ENCODE measurements at places on chromosomes 7 and 10.

DNA sequence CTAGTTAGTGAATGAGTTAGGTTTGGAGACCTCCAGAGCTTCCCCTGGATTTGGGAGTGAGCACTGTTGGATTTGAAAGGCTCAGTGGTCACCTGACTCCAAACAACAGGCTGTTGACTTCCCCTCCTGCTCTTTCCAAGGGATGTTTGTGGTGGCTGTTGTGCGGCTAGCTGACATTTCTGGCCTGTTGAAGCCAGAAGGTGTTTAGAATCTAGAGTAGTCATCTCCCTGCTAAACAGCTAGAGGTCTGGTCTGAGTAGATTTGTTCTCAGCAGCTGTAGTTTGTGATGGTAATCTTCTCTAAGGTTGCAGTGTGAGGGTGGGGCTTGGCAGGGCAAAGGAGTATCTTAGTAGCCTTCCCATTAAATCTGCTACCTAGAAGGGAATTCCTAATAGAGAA lies 30.1 kb downstream of the BPGM start:
- no peak for DNase-seq

- DNase-seq, result no peak
Observed at GRCh38 chr10:27153329-27153728, 855 bp downstream of the YME1L1 start.

DNA sequence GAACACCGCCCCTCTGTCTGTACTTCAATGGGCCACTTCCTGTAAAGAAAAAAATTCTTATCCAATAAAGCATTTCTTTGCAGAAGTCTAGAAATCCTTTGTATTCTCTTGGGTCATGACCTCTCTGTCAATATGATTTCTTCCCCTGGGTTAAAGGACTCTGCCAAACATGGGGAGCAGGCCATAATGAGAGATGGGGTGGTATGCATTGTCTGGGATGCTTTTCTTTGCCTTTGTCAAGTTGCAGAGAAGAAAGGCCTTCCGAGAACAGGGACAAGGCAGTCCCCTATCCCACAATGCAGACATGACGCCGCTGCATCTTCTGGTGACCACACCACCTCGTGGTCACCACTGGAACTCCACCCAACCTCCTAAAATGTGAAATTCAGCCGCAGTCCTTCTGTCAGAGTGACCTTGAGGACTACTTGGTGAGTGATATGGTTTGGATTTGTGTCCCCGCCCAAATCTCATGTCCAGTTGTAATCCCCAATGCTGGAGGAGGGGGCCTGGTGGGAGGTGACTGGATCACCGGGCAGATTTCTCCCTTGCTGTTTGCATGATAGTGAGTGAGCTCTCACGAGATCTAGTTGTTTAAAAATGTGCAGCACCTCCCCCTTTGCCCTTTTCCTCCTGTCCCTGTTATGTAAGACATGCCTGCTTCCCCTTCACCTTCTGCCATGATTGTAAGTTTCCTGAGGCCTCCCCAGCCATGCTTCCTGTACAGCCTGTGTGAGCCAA lies 15.2 kb upstream of the FRMPD2 start:
- DNase-seq, result peak; percentile 37

DNA sequence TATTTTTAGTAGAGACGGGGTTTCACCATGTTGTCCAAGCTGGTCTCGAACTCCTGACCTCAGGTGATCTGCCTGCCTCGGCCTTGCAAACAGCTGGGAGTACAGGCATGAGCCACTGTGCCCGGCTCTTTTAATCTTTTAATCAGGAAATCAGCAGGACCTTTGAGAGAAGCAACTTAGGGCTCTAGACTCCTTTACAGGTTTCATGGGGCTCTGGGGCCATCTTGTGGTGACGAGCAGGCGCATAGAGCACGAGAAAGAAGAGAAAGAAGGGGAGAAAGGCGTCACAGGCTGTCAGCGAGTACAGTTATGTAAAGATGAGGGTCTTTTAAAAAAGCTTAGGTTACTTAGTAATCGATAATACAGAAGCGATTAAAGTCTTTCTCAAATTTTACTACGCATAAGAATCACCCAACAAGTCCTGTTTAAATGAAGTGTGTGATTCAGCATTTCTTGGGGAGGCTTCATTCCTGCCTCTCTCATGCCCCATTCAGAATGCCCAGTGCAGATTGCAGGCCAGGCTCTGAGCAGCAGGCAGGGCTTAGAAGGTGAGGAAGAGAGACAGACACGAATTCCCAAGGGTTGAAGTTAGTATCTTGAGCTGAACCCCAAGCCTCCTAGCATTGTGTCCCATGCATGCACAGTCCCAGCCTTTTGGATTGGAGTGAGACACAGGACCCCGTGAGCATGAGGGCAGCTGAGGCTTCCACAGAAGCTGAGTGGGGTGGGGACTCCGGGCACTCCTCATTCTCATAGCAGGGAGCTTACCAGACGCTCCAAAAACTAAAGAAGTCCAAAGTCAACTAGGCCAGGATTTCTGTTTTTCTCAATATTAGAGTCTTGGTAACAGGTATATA lies 23.6 kb upstream of the PFKP start:
- peak; percentile 84 for DNase-seq

- DNase-seq, result peak; percentile 49
Observed at GRCh38 chr7:90384433-90384832, 18.8 kb upstream of the CLDN12 start.

GRCh38 chr10:29239569-29240472 lies 49.0 kb upstream of the LYZL1 start:
- DNase-seq, result peak; percentile 20

DNA sequence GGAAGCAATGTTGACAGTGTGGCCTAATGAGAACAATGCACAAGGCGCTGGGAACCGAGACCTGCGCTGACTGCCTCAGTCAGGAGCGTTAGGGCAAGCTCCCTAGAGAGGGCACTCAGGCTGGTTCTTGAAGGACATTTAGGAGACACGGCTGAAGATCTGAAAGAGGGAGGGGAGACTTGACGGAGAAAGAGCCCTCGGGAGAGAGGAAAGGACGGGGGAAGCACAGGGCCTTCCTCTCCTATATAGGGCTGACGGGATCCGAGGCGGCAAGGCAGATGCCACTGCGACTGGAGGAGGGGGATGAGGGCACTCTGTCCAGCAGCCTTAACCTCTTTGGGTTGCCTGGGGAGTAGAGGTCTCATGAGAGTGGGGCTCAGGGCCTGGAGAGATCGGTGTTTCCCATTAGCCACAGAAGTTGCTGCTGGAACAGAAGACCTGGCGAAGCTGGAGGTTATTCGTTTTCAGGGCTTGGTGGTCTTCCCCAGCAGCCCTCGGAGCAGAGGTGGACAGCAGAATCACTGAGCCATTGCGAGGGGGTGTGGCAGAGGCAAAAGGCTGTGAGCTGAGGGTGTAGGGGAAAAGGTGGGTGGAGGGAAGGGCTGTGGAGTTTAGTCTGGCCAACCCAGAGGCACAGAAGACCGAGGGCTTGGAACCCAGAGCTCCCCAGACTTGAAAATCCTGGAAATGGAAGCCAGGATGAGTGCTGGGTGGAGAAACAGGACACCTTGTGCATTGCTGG lies 36.0 kb downstream of the CLEC2L start:
- DNase-seq, result no peak

- DNase-seq, result peak; percentile 98
Observed at GRCh38 chr7:1536743-1537534, 6.4 kb downstream of the MAFK start.

DNA sequence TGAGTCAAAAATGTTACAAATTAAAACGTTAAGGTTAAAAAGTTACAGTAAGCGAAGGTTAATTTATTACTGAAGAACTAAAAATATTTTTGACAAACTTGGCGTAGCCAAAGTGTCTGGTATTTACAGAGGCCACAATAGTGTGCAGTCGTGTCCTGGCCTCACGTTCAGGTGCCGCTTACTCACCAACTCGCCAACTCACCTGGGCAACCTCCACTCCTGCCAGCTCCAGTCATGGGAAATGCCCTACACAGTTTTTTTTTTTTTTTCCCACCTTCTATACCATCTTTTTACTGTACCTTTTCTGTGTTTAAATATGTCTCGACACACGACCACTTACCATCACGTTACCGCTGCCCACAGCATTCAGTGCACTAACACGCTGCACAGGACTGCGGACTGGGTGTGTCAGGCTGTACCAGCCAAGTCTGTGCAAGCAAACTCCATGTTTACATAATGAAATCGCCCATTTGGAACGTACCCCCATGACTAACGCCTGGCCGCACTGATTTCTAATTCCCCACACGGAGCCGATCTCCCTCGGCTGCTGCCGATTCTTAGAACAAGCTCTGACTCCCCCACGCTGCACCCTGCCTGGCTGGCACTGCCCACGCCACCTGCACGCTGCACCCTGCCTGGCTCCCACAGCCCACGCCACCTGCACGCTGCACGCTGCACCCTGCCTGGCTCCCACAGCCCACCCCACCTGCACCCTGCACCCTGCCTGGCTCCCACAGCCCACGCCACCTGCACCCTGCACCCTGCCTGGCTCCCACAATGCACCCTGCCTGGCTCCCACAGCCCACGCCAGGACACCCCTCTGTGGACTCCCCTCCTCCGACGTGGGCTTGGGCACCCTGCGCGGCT lies 203.1 kb downstream of the ZMYND11 start:
- no peak for DNase-seq

GRCh38 chr10:132481690-132482089 lies 55.9 kb upstream of the INPP5A start:
- DNase-seq, result no peak

DNA sequence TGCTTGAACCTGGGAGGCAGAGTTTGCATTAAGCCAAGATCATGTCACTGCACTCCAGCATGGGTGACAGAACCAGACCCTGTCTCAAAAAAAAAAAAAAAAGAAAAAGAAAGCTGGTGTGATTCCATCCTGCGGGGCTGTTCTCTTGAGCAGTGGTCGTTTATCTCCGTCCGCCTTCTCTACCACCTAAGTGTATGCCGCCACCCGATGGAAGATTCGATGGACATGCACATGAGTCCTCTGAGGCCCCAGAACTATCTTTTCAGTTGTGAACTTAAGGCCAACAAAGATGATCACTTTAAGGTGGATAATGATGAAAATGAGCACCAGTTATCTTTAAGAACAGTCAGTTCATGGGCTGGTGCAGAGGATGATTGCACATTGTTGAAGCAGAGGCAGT lies 65.7 kb downstream of the ABRAXAS2 start:
- DNase-seq, result no peak

DNA sequence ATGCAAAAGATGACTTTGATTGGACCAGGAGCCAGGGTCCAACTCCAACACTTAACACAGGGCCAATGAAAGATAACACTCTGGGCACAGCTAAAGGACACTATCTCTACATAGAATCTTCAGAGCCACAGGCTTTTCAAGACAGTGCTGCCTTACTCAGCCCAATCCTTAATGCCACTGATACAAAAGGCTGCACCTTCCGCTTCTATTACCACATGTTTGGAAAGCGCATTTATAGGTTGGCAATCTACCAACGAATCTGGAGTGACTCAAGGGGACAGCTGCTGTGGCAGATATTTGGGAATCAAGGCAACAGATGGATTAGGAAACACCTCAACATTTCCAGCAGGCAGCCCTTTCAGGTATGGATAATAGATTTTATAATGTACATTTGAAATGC lies 160.7 kb downstream of the MALRD1 start:
- DNase-seq, result peak; percentile 10

GRCh38 chr10:22623633-22624253 lies 90.6 kb downstream of the PIP4K2A start:
- no peak for DNase-seq

- DNase-seq, result no peak
Observed at GRCh38 chr7:95904099-95904498, 131.7 kb downstream of the DYNC1I1 start.

- peak; percentile 93 for DNase-seq
Observed at GRCh38 chr7:75878769-75879611, at the start of gene RHBDD2. RHBDD2 (plus strand) TSS chr7:75879034; CDS start chr7:75879083, 49 bp downstream.

GRCh38 chr10:29117781-29118180 lies 171.1 kb upstream of the LYZL1 start:
- DNase-seq, result no peak

- no peak for DNase-seq
Observed at GRCh38 chr10:62843600-62843999, 27.4 kb upstream of the EGR2 start.

GRCh38 chr7:1496531-1497292 lies 7.5 kb downstream of the INTS1 start:
- DNase-seq, result no peak

- DNase-seq, result peak; percentile 16
Observed at GRCh38 chr10:44105696-44106095, 279.2 kb downstream of the CXCL12 start.

DNA sequence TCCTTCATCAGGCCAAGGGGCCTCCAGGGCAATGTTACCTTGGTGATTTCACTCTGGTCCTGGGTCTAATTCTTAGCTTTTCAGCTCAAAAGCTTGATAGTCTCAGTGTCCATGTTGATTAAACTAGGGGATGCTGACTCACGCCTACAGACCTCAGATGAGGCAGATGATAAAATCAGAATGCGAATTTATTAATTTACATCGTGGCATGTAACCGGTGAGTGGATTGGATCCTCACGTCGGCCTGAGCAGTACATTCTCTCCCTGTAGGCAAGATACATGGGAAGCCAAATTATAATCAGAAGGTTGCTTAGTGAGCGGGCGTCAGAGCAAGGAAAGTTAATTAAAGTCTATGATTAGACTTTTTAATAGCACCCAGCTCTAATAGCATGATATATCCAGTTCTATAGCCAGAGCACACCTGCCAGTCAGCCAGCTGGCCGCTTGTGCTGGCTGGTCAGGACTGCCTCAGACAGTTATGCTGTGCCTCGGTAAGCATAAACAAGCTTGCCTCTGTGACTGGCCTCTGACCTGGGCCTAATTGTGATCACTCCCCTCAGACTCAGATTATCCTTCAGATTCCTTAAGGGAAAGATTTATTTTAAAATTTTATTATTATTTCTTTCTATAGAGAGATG lies 20.2 kb upstream of the CPA5 start:
- DNase-seq, result no peak

DNA sequence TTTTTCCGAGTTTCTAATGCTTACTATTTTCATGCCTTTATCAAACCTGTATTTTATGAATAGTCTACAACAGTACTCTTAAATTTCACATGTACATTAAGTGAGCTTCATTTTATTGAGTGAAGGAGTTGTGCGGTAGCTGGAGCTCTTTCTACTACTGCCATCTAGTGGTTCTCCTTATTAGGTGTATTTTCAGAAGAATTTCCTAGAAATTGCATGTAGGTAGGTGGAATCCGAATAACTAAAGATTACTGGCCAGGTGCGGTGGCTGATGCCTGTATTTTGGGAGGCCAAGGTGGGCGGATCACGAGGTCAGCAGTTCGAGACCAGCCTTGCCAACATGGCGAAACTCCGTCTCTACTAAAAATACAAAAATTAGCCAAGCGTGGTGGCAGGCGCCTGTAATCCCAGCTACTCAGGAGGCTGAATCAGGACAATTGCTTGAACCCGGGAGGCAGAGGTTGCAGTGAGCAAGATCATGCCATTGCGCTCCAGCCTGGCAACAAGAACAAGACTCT lies 38.3 kb downstream of the LRRC72 start:
- DNase-seq, result peak; percentile 52

- DNase-seq, result peak; percentile 53
Observed at GRCh38 chr7:123635551-123636359, 19.9 kb upstream of the LMOD2 start.

Measured in fibroblast of upper back skin (primary cell).